Daoy (cell line): ENCODE measurements at places on chromosomes 7 and 10. TPM values are rescaled to one million over a fixed set of nuclear protein-coding genes. Genes with fewer than 3 reads are reported as not detected.

DNA sequence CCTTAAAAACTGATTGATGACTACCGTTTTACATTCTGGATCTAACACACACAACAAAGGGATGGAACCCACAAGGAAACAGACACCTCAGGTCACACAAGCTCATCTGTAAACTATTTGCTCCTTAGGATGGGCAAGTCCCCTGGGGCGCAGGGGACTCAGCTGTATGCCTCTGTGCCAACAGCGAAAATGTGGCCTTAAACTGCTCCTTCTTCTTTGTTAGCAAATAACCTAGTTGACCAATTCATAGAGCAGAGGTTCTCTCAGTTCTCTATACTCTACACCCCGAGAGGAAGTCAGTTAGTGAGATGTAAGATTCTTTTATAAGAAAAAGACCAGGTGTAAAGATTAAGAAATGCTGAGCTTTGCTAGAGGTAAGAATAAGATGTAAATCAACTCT is 181.9 kb upstream of the PRSS58 start:
- no peak for DNase-seq

DNA sequence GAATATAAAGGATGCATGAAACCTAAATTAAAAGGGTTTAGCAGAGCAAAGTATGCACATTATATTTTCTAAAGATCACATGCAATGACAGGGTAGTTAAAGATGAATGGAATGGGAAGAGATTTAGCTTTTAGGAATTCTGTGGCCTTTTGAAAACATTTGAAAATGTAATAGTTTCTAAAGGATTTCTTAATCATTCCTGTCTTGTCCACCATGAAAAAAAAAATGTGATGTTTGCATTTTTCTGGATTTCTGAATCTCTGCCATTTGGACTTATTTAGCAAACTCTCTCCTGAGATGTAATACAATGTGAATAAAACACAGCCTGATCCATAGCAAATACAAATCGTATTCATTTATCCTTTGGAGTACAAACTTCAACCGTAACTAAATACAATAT is 126.6 kb upstream of the RAB11FIP2 start:
- DNase-seq = no peak

- DNase-seq = peak; percentile 97
Measured at GRCh38 chr7:151426441-151426903, 13.5 kb downstream of the CRYGN start.

CALML3 gene
- not detected in 2 replicates for total RNA-seq

NACAD gene
- 1.6 and 3.2 TPM in 2 replicates for total RNA-seq
